ENCODE measurements at places on chromosomes 3 and 15. TPM values are rescaled to one million over a fixed set of nuclear protein-coding genes. Genes with fewer than 3 reads are reported as not detected.

GRCh38 chr3:38829404-38829803, 13.4 kb upstream of the SCN10A start:
- DNase-seq, result no peak

Gene NEK10
- total RNA-seq, result 33.4 TPM

Gene FOXL2NB
- 100 TPM for total RNA-seq

DNA sequence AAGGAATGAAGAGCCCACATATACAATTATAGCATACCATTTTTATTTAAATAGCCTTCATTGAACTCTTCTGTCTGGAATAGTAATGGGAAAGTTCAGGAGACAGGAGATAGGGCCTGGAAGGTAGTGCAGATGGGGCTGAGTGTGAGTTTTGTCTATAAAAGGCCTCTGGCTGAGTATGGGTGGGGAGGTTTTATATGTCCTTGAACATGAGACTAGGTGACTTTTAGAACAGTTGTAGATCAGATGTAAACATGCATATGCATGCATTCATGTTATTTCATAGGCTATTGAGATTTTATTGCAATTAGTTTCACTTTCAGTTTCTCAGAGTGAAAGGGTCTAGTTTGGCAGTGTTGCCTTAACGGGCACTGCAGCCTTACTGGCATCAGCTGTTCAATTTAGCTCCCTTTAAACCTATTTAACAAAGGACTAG, 27.1 kb downstream of the CGGBP1 start:
- DNase-seq, result no peak

DNA sequence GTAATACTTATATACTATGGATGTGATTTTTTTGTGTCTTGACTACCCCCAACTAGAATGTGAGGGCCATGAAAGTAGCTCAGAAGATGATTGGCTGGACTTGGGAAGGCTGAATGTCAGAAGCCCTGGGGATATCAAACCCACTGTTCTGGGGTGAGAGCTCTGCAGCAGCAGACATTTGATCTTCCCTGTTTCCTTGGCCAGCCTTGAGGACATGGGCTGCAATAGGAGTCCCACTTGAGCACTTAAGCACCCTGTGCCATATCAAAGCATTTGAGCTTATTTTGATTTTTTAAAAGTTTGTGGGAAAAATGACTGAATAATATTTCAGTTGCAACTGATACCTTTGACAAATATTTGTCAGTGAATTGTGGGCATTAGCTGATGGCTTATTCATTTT, 21.7 kb downstream of the GTF2E1 start:
- no peak for DNase-seq

Gene CCR9
- 0.08 TPM for total RNA-seq

- DNase-seq, result no peak
These were observed 58.3 kb upstream of the HES1 start for GRCh38 chr3:194077602-194078001.

Gene CKMT1A
- not detected for total RNA-seq

GRCh38 chr3:122092460-122093165, 37.5 kb downstream of the CD86 start:
- DNase-seq, result no peak

DNA sequence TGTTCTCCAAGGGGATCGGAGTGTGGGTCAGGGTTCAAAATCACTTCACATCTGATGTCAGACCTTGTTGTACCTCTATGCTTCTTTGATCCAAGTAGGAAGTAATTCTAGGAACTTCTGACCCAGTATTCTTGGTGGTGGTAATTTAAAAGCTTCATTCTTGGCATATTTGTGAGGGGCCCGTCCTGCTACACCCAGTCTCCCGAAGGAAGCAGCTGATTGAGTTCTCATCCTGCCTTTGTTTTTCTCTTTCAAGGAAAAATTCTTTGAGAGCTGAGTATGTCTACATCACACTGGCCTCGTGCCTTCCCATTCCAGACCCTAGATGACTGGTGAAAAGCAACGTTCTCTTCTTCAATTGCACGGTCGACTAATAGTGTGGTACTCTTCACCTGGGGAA, 234.4 kb upstream of the TPRG1 start:
- no peak for DNase-seq

Gene SEC22A
- total RNA-seq, result 20.9 TPM

Gene AP3B2
- 3.3 TPM for total RNA-seq

Gene PROK2
- total RNA-seq, result 0.12 TPM

Gene BMF
- total RNA-seq, result 11.6 TPM

Gene GOLGA6A
- total RNA-seq, result not detected

GRCh38 chr3:122382888-122383666, at the start of gene MIX23:
Gene MIX23, minus strand, starts transcription at chr3:122383231. Its CDS starts 7 bp downstream, at chr3:122383224.
- peak; percentile 89 for DNase-seq

- no peak for DNase-seq
These were observed 20.9 kb downstream of the KBTBD8 start for GRCh38 chr3:67018789-67019526.

DNA sequence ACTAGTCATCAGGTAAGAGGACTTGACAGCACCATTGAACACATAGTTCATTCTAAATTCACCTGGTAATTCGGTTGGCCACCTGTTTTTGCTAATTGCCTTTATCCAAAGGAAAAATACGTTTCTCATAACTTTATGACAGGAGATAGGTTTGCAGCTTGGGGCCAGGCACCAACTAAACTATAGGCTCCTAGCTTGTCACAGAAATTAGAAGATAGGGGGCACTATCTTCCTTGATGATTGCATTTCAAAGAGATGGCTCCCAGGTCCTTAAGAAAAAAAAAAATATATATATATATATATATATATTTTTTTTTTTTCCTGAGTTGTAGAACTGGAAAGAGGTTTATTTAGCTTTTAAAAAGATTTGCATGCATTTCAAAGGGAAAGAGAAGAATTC, 563.6 kb downstream of the NAALADL2 start:
- DNase-seq, result no peak

Gene CERS3
- total RNA-seq, result 0.20 TPM

Gene ACKR2
- total RNA-seq, result 0.87 TPM

DNA sequence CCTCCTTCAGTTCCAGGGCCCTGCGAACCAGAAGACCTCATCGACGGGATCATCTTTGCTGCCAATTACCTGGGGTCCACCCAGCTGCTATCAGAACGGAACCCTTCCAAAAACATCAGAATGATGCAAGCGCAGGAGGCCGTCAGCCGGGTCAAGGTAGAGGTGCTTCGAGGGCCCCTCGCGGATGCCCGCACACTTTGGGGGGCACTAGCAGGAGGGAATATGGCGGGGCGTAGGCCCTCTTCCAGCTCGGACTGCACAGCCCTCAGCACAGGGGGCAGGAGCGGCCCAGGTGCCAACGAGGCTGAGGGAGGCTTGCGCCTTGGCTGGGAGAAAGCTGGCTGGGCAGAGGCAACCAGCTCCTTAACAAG, 176.6 kb downstream of the NSMCE3 start:
- DNase-seq, result no peak

DNA sequence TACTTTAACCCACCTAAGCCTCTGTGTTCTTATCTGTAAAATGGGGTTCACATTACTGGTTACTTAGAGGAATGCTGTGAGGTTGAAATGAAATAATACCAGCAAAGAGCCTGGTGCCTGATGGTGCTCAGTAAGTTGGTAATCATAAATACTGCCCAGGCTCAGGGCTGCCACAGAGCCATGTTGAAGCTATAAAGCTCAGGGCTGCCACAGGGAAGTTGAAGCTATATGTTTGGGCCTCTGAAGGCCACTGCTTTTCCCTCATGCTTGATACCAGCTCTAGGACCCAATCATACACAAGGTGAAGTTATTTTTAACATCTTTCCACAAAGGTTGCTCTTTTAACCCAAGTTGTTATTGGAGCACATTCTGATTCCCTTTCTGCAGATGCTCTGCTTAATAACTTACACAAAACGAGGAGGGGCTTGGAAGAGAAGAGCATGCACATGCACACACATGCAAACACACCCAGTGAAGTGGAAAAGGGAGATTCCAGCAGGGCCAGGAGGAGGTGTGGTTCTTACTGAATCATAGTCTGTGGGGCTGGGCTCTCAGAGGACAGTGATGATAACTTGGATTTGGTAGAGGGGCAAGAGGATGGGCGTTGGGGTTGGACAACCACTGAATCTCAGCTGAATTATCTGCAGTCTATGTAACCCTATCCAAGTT, 17.4 kb downstream of the PARP14 start:
- DNase-seq, result no peak

DNA sequence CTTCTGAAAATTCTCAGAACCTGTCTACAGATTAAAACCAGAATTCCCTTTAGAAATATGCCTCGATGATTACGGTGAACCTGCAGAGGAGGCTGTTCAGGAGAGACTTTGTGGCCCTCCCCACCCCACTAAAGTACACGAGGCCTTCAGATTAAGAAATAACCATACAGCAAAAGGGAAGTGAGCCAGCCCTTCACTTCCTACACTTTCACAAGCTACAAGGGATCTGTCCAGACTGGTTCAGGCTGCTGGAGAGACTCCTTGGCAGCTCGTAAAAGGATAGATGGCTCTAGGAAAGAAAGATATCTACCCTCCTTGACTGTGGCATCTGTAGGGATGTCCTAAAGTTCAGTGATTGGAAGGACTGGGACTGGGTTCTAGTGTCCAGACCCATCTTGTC, 102.6 kb downstream of the ALDH1A2 start:
- no peak for DNase-seq

GRCh38 chr3:121735047-121735696, 14.4 kb downstream of the GOLGB1 start:
- no peak for DNase-seq

All from ovary (tissue), 10 donors.